ENCODE measurements at places on chromosomes 1 and 21.

DNA sequence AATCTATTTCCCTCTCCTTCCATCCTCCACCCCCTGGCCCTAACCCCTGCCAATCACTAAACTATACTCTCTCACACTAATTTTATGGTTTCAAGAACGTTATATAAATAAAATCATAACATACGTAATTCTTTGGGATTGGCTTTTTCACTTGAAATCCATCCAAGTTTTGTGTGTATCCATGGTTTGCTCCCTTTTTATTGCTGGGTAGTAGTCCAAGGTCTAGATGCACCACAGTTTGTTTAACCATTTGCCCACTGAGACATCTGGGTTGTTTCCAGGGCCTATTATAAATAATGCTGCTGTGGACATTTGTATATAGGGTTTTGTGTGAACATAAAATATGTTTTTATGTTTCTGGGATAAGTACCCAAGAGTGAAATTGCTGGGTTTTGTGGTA lies 61.4 kb downstream of the TEX35 start:
- DNase-seq = no peak

- no peak for DNase-seq
Measured at GRCh38 chr1:209116705-209117104, 466.8 kb upstream of the CAMK1G start.

DNA sequence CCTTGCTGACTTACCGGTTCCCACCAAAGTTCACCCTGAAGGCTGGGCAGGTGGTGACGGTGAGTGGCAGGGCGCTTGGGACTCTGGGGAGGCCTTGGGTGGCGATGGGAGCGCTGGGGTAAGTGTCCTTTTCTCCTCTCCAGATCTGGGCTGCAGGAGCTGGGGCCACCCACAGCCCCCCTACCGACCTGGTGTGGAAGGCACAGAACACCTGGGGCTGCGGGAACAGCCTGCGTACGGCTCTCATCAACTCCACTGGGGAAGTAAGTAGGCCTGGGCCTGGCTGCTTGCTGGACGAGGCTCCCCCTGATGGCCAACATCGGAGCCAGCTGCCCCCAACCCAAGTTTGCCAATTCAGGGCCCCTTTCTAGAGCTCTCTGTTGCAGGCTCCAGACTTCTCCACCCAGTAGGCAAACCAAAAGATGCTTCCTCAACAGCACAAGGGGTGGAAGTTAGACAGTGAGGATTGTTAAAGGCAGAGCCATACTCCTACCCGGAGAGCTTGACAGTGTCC lies 16.4 kb upstream of the SEMA4A start:
- DNase-seq = no peak

- no peak for DNase-seq
Measured at GRCh38 chr1:182742780-182743179, 46.8 kb upstream of the NPL start.

- no peak for DNase-seq
Measured at GRCh38 chr1:22352896-22353295, 98.8 kb upstream of the ZBTB40 start.

DNA sequence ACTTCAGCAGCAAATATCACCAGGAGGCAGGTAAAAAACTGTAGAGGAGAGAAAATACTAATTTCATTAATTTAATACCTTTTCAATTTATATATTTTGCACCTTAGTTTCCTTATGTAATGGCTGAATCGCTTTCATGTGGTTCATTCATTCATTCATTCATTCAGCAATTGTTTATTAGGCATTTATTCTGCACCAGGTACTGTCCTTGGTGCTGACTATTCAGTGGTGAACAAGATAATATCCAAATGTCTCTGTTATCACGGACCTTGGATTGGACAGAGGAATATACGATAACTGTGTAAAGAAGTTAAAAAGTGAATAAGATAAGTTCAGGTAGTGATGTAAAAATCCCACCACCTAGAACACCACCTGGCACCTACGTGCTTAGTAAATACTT lies 28.8 kb downstream of the TSPAN2 start:
- DNase-seq = no peak

DNA sequence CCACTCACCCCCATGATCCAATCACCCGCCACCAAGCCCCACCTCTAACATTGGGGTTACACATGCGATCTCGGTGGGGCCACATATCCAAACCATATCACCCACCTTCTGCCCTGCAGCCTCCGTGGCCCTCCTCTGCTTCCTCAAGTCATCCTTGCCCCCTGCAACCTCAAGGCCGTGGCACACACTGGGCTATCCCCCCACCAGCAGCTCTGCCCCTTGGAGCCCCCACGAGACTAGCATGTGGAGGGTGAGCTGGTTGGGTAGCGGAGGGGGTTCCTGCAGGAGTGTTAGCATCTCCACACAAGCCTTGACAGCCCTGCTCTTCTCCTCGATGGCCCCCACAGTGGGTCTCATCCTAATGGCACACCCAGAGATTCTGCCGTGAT lies 100.8 kb downstream of the TOMM20 start:
- no peak for DNase-seq

- DNase-seq = no peak
Measured at GRCh38 chr1:115118611-115119010, 29.3 kb upstream of the TSPAN2 start.

GRCh38 chr21:44947111-44947929 lies 7.5 kb downstream of the SLX9 start:
- DNase-seq = no peak

- DNase-seq = no peak
Measured at GRCh38 chr1:243801378-243801777, 48.7 kb downstream of the AKT3 start.

- DNase-seq = no peak
Measured at GRCh38 chr1:156106624-156107488, 7.7 kb upstream of the LMNA start.

GRCh38 chr1:107009281-107009680 lies 47.2 kb upstream of the PRMT6 start:
- DNase-seq = no peak

- DNase-seq = no peak
Measured at GRCh38 chr1:59485949-59486348, 189.1 kb downstream of the FGGY start.

GRCh38 chr1:175725684-175726083 lies 17.7 kb downstream of the TNR start:
- no peak for DNase-seq

DNA sequence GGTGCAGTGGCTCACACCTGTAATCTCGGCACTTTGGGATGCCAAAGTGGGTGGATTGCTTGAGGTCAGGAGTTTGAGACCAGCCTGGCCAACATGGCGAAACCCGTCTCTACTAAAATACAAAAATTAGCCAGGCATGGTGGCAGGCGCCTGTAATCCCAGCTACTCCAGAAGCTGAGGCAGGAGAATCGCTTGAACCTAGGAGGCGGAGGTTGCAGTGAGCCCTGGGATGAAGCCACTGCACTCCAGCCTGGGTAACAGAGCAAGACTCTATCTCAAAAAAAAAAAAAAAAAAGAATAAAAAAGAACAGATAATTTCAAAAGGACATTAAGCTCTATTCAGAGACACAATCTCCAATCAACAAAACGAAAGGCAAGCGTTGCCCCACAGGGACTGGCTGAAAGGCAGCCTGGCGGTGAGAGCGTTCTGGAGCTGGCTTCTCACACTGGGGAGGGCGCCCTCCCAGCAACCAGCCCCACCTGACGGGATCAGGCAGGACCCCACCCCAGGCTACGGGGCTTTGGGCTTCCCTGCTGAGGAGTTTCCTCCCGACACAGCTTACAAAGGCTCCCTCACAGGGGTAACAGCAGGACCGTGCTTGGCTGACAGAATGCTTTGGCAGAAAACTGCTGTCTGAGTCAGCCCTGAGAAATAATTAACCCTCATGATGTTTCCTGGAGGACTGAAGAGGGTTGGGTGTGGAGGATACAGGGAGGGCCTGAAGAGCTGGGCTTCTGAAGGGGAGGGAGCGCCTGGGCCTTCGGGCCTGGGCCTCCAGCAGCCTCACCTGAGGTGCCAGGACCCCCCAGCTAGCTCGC lies 31.1 kb upstream of the SRP9 start:
- DNase-seq = no peak

DNA sequence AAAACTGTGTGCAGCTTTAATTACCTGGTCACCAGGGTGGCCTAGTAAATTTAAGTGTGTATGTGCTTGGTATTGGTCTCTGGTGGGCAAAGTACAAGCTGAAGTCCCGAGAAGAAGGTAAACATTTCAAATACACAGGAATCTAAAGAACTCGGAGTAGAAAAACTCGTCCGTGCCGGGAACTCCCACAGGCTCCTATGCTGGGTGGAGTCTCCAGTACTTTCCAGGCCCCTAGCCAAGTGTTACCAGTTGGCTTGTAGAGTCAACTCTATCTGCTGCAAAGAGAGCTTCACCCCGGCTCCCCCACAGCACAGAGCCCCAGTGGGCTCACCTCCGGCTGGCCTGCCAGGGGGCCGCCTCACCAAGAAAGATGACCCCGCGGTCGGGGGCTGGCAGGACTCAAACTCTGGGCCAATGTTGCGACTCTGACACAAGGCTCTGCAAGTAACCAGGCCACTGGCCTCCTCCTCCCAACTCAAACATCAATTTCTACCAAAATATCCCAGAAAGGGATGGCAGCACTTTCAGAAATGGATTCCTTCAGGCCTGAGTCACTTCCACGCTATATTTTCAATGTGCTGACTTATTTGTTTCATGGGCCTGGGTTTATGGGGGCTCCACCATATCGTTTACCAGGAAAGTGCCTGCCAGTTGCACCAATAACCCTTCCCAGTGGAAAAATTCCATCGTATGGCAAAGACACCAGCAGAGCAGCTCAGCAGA lies 73.9 kb downstream of the SLC66A1 start:
- no peak for DNase-seq

GRCh38 chr21:44505673-44506278 lies 34.2 kb downstream of the KRTAP10-1 start:
- no peak for DNase-seq

DNA sequence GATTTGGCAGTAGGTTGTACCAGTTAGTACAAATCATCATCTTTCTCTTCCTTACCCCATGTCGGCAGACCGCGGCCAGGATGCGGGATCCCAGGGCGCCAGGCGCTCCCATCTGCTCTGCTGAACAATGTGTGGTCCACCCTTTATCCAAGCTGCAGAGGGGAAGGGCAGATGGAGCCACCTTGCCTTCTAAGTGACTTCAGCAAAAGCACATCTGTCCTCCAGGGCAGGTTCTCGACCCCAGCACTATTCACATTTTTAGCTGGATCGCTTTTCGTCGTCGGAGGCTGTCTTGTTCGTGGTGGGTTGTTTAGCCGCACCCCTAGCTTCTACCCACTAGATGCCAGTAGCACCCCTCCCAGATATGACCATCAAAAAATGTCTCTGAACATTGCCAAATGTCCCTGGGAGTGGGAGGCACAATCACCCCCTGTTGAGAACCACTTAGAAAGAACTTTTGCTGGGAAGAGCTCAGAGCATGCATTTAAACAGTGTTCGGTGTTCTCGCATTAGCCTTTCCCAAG lies 58.1 kb upstream of the SIM2 start:
- no peak for DNase-seq

DNA sequence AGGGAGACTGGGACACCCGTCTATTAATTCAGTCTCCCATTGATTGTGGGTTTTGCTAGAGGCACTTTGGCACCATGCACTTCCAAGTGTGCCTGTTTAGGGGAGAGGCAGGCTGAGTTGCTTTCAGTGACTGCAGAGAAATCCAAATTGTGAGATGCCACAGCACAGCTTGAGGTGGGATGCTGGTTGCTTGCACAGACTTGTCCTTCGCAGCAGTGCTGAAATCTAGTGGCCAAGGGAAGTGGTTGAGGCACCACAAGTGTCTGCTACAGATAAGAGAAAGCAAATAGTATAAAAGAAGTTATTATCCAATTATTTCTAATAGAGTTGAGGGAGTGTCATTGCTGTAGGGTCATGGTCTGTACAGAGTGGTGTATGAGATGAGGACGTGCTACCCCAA lies 40.0 kb upstream of the APP start:
- DNase-seq = no peak

DNA sequence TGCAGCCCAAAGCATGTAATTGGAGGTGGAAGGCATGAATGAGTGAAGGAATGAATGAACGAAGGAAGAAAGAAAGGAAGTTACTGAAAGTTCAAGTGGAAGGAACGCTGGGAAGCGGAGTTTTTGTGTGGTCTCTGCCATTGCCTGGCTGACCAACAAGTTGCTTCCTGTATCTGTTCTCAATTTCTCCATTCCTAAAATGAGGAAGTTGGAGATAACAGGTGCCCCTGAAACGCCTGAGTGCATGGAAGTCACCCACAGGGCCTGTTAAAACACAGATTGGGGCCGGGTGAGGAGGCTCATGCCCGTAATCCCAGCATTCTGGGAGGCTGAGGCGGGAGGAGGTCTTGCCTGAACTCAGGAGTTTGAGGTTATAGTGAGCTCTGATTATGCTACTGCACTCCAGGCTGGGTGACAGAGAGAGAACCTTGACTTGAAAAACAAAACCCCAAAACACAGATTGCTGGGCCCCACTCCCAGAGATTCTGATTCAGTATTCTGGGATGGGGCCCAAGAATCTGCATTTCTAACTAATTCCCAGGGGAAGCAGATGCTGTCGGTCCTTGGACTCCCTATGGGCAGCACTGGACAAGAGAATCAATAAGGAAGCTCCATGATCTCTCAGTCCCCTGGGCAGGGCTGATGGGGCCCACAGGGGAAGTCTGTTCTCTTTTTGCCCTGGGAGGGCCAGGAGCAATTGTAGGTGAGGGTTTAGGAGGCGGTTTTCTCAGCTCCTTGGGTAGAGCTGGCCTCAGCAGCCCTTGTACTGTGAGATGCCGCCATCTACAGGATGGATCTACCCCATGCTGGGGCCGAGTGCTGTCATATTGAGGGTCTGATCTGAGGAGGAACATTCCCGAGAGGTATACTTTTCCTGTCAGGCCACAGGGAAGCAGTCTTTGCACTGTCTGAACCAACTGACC lies 3.3 kb upstream of the CNR2 start:
- DNase-seq = peak; percentile 57

DNA sequence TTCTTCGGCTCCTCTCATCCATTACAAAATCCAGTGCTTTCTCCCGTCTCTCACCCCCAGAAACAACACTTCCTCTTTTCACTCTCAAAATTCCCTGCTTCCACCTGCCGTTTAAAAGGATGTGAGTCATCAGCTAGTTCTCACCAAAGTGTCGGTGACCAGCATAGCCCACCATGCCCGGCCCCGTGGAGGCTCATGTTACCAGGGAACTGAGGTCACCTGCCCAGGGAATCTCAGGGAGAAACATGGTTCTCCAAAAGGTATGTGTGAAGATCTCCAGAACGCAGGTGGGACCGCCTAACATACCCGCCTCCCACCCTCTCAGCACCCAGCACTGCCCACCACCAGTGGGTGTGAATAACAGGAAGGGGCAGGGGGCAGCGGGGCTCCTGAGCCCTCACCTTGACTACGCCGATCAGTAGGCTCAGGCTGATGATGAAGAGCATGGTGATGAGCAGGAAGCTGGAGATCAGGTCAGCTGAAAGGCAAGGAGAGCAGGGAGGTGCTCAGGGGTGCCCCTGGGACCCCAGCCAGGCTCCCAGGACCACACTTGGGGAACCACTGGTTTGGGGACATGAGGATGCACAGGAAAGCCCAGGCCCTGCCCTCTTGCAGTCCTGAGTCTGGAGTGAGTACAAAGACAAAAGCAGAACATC lies 16.2 kb downstream of the LAPTM5 start:
- DNase-seq = no peak

GRCh38 chr1:172180501-172181285 lies 239.8 kb upstream of the C1orf105 start:
- DNase-seq = peak; percentile 49

- peak; percentile 17 for DNase-seq
Measured at GRCh38 chr1:206472454-206472853, 2.2 kb downstream of the IKBKE start.
